ENCODE measurements at places on chromosomes 12 and 14.

DNA sequence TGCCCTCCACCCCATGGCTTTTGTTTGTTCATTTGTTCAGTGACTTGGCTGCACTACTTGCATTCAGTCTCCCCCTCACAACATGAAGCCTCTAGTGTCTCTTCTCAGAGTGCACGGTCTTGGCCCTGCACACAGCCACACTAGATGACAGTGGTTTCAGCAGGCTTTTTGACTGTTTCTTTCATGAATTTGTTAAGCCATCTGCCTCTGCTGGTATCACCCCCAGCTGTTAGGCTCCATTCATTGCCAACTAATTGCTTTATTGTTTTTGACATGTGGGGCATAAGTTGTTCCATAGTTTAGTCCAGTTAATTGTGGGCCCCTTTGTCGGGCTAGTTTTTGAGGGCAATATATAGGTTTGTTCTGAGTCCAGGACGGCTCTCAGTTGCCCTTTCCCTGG, 18.8 kb downstream of the OS9 start:
- DNase-seq = no peak

DNA sequence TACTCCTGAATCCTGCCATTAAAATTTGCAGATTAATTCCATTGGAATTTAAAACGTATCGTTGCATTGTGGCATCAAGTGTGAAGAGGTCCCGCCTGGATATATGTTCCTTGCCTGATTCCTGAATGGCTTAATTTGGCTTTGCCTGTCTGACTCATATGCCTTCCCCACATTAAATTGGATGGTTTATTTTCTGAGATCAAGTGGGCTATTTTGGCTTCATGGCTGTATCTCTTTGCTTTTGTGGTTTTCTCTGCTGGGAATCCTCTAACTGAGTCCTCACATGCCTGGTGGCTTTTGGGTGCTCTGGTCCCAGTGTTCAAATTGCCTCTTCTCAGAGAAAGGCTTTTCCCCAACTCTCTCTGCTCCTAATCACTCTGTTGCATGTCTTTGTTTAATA, 127.9 kb upstream of the DYRK2 start:
- DNase-seq = no peak

GRCh38 chr12:51033457-51034089, 7.4 kb upstream of the SLC11A2 start:
- DNase-seq = no peak

- DNase-seq = peak; percentile 79
Measured at GRCh38 chr14:49853572-49854375, 1.2 kb upstream of the NEMF start.

GRCh38 chr14:50832935-50833630, 2.1 kb upstream of the NIN start:
- DNase-seq = no peak

- DNase-seq = no peak
Measured at GRCh38 chr12:51020448-51021182, 5.6 kb downstream of the SLC11A2 start.

GRCh38 chr14:64970041-64970440, 2.1 kb downstream of the RAB15 start:
- no peak for DNase-seq

- DNase-seq = no peak
Measured at GRCh38 chr14:103122947-103123633, at the start of gene TNFAIP2. TSS of gene TNFAIP2 (plus strand) at chr14:103123461. CDS start at chr14:103126458, 2,997 bp downstream.

GRCh38 chr12:132776816-132777568, 15.4 kb upstream of the ANKLE2 start:
- no peak for DNase-seq

- peak; percentile 84 for DNase-seq
Measured at GRCh38 chr12:31874961-31875608, 84.1 kb upstream of the RESF1 start.

DNA sequence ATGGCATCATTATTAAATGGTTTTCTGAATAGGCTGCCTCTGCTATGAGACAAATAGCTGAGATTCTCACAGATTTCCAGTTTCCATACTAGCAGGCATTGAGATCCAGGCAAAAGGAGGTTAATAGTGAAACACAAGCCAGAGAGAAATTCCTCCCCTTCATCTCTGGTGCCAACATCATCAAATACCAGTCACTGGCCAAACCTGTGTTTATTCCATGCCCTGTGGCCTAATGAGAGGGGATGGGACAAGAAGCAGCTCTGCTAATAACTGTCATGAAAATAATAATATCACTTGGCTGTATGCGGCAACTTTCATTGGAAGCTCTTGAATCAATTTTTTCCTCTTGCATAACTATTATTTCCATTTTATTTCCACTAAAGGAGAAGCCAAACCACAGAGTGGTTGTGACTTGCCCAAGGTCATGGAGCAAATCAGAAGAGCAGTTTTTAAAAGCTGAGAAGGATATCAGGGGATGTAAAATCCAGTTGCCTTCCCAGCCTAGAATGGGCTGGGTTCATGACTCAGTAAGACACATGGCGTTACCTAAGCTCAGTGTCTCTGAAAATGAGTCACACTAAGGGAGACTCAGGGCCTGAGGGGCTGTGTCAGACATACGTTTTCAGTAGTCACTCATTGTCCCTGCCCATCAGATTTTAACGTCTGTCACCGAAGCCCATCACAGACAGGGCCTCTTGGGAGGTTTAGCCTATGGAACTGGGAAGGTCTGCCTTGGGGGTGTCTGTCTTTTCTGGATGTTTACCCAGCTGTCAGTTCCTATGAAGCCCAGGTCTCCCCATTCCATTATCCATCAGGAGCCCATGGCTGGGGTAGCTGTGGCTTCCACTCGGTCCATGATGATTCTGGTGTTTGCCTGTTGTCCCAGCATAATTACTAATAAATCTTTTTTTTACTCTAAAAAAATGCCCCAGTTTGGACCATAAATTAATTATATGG, 208.8 kb upstream of the EEA1 start:
- DNase-seq = peak; percentile 20

DNA sequence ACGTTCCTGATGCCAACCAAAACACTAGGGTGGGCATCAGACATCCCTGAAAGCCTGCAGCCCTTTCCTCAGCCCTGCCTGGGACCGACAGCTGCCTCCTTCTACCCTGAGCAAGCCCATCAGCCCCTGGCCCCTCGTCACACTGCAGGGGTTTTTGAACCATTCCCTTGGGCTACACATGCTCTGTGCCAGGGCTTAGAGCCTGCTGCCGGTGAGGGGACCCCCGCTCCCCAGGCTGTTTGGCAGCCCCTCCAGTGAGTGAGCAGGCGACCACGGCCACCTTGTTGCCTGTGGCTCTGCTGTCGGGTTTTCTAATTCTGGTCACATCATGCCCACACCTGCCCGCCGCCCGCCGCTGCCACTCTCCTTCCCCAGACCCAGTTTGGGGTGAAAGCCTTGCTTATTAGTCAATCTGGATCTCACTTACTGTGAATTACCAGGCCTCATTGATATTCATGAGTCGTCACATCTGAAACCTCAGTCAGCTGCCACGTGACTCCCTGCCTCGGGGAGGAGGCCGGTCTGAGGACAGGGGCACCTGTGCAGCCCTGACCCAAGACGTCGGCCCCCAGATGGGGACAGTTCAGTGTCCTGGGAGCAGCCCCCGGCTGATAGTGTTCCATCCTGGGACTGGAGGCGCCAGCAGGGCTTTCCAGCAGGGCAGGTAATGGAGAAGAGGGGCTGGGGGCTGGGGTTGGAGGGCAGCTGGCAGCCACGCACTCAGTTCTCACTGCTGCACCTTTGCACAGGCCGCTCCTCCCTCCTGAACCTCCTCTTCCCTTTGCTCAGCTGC, 163.0 kb downstream of the RBM19 start:
- no peak for DNase-seq

DNA sequence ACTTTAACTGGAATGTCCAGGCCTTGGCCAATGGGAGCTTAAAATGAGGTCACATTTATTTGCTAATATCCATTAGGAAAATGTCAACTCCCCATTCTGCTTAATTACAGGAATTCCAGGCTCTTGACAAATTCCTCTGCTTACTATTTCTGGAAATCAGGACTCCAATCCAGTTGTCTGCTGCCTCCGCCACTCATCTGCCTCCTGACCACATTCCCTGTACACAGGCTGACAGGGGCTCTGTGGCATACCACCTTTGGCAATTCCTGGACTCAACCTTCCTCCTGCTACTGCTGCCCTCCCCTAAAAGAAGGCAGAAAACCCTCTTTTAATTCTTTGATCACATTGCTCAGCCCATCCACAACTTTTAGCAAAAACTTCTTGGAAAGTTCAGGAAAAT, 37.9 kb downstream of the KICS2 start:
- no peak for DNase-seq

DNA sequence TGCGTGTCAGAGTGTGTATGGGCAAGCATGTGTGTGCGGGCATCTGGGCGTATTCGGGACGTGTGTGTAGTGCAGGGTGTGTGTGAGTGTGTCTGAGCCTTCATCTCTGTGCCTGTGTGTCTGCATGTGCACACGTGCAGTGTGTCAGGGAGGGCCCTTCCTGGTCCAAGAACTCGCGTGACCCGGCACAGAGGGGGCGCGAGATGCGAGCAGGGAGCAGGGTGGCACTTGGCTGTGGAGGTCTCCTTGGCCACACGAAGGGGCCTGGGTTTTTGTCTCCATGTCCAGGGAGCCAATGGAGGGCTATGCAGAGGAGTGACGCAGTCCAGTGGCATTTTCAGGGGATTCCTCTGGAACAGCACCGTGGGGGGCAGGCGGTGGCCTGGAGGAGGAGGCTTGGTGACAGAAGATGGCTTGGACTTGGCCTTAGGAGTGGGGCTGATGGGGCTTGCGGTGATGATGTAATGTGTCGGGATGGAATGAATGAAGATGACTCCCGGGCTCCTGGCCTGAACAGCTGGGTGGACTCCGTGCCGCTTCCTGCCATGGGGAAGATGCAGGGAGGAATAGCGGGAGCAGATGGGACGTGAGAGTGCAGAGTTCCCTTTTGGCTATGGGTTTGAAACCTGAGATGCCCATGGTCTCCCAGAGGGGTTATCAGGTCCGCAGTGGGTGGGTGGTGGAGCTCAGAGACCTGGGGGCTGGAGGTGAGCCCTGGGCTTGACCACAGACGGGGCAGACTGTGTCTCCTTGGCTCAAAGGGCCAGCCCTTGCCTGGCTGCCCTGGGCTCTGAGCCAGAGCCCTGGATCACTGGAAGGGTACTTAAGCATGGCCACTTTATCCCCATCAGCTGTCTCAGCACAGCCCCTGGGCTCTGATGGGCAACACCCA, 208.3 kb downstream of the PHETA1 start:
- no peak for DNase-seq

- no peak for DNase-seq
Measured at GRCh38 chr12:18629916-18630315, 107.9 kb downstream of the PLCZ1 start.

All from CD4-positive, alpha-beta T cell treated with Interferon alpha-2 for 1 hour (primary cell).